Activated CD4-positive, alpha-beta memory T cell treated with anti-CD3 and anti-CD28 coated beads, Interleukin-2, amount 10 ng/mL, durations not matched to agents 7 days and 5 days (primary cell): ENCODE measurements at places on chromosomes 2 and 18. TPM values are rescaled to one million over a fixed set of nuclear protein-coding genes. Genes with fewer than 3 reads are reported as not detected.

GRCh38 chr2:127941461-127941860 lies 55.7 kb upstream of the AMMECR1L start:
- no peak overlapping the region for H3K4me3 ChIP-seq
- peaks cover 42% of the 10 kb centered on the region for H3K36me3 ChIP-seq
- DNase-seq, result no peak
- H3K27me3 ChIP-seq, result no peaks in the 10 kb centered on the region

DNA sequence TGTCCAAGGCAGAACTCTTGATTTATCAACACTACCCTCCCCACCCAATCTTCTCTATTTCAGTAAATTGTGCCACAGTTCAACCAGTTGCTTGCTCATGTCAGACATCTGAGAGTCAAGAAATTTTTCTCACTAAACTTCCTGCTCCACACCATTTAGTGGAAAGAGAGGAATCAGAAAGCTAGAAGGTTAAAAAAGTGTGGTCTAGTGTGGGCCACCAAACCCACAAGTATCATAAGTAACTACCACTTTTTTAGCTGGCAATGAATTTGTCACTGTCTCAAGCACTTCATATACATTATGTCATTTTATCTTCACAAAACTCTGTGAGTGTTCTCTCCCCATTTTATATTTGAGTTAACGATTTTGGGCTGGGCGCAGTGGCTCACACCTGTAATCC lies 16.6 kb upstream of the MSTN start:
- no peaks in the 10 kb centered on the region for H3K36me3 ChIP-seq
- H3K4me3 ChIP-seq, result no peak overlapping the region
- H3K27ac ChIP-seq, result no peak overlapping the region
- peaks cover 13% of the 10 kb centered on the region for H3K27me3 ChIP-seq
- DNase-seq, result no peak

DNA sequence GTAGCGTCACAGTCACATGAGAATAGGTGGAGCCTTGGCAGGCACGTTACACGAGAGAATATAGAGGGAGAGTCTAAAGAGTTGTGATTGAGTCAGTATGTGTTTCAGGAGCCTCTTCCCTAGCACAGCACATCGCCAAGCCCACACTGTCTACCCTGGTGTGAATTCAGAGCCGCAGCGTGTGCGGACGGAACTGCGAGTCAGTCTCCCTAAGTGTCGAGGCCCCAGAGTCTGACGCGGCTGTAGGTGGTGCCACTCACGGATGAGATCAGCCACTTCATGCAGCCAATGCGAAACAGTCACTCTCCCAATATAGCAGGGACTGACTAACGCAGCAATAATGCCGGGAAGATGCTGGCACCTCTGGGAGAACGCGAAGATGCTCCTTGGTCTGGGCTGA lies 587.3 kb upstream of the ID2 start:
- no peaks in the 10 kb centered on the region for H3K27me3 ChIP-seq
- H3K4me3 ChIP-seq, result no peak overlapping the region
- H3K4me1 ChIP-seq, result peaks cover 2% of the 10 kb centered on the region
- H3K36me3 ChIP-seq, result no peaks in the 10 kb centered on the region
- DNase-seq, result no peak

- DNase-seq, result no peak
- H3K36me3 ChIP-seq, result peaks cover 55% of the 10 kb centered on the region
- H3K27me3 ChIP-seq, result no peaks in the 10 kb centered on the region
- peaks cover 21% of the 10 kb centered on the region for H3K4me1 ChIP-seq
- H3K27ac ChIP-seq, result no peak overlapping the region
Measured at GRCh38 chr2:240130393-240131195, 5.5 kb downstream of the COPS9 start.

GRCh38 chr2:145197944-145198343 lies 678.0 kb upstream of the ZEB2 start:
- H3K27ac ChIP-seq, result no peak overlapping the region
- H3K27me3 ChIP-seq, result no peaks in the 10 kb centered on the region
- H3K4me1 ChIP-seq, result no peaks in the 10 kb centered on the region
- H3K36me3 ChIP-seq, result no peaks in the 10 kb centered on the region
- H3K4me3 ChIP-seq, result no peak overlapping the region
- DNase-seq, result no peak

DNA sequence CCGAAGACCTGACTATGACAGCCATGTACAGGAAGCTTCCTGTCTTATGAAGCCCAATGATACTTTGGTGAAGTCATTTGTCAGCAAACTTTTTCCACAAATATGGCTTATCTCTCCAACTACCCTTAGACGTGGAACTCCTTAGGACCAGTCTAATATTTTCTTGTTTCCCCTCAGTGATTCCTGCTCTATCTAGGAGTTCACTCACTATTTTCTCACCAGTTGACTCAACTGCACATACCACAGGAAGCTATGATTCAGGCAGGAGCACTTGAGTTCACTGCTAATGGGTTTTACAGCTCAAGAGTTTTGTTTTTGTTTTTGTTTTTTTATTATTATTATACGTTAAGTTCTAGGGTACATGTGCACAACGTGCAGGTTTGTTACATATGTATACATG lies 109.3 kb downstream of the ANTXR1 start:
- H3K4me3 ChIP-seq, result no peak overlapping the region
- H3K27ac ChIP-seq, result no peak overlapping the region
- no peak for DNase-seq
- H3K4me1 ChIP-seq, result peaks cover 3% of the 10 kb centered on the region
- H3K27me3 ChIP-seq, result peaks cover 27% of the 10 kb centered on the region

DNA sequence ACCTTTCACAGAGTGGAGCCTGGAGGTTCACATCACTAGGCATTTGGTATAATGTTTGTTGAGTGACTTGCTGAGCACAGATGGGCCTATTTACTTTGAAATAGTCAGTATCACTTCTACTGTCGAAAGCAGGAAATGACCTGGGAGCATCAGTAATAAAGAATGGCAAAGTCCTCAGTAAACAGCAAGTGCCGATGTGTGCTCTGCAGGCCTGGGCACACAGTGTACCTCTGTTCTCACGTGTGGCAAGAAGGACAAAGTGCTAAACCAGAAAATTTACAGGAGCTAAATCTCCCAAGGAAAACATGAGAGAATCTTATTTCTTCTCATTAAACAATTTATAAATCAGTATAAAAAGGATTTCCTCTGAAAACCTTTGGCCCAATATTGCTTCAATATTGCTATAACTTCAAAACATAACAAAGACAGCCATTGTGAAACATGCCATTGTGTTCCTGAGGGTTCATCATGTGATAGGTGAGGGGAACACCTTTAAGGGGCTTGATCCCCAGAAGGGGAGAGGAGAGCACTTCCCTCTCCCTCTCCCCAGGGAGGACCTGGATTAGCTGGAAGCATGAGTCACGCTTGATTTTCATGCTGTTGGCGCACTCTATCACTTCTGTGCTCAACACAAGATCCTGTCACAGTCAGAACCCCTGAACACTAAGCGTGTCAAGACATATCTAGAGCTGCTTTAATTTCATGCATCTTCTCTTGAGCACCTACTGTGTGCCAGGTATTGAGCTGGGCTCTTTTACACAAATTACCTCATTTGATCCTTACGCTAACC lies 131.5 kb upstream of the SMAD2 start:
- H3K4me3 ChIP-seq, result no peak overlapping the region
- H3K4me1 ChIP-seq, result no peaks in the 10 kb centered on the region
- H3K36me3 ChIP-seq, result no peaks in the 10 kb centered on the region
- H3K27me3 ChIP-seq, result peaks cover 33% of the 10 kb centered on the region

GRCh38 chr2:20013126-20013849 lies 820 bp upstream of the MATN3 start:
- peaks cover 11% of the 10 kb centered on the region for H3K4me1 ChIP-seq
- peak overlapping the region; percentile 41 for H3K4me3 ChIP-seq
- peaks cover 45% of the 10 kb centered on the region for H3K27me3 ChIP-seq
- DNase-seq, result no peak

- DNase-seq, result no peak
- no peaks in the 10 kb centered on the region for H3K4me1 ChIP-seq
- no peak overlapping the region for H3K27ac ChIP-seq
- H3K4me3 ChIP-seq, result no peak overlapping the region
Measured at GRCh38 chr2:134988994-134989605, 58.1 kb downstream of the MAP3K19 start.

DNA sequence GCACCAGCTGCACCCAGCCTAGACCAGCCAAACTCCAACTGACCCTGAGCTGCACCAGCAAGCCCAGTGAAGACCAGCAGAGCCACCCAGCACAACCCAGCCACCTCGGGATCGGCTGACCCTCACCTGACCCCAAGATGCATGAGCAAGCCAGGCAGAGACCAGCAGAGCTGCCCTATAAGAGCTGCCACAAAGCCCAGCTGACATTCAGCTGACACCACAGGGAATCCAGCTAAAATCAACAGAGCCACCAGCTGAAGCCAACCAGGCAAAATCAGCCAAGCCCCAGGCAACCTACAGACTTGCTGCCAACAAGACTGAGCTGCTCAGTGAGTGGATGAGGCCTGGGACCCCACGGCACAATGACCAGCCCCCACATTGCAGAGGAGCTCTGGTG lies 54.6 kb downstream of the CYP27C1 start:
- no peaks in the 10 kb centered on the region for H3K4me1 ChIP-seq
- no peak overlapping the region for H3K27ac ChIP-seq
- H3K36me3 ChIP-seq, result no peaks in the 10 kb centered on the region
- peaks cover 8% of the 10 kb centered on the region for H3K27me3 ChIP-seq
- no peak overlapping the region for H3K4me3 ChIP-seq

DNA sequence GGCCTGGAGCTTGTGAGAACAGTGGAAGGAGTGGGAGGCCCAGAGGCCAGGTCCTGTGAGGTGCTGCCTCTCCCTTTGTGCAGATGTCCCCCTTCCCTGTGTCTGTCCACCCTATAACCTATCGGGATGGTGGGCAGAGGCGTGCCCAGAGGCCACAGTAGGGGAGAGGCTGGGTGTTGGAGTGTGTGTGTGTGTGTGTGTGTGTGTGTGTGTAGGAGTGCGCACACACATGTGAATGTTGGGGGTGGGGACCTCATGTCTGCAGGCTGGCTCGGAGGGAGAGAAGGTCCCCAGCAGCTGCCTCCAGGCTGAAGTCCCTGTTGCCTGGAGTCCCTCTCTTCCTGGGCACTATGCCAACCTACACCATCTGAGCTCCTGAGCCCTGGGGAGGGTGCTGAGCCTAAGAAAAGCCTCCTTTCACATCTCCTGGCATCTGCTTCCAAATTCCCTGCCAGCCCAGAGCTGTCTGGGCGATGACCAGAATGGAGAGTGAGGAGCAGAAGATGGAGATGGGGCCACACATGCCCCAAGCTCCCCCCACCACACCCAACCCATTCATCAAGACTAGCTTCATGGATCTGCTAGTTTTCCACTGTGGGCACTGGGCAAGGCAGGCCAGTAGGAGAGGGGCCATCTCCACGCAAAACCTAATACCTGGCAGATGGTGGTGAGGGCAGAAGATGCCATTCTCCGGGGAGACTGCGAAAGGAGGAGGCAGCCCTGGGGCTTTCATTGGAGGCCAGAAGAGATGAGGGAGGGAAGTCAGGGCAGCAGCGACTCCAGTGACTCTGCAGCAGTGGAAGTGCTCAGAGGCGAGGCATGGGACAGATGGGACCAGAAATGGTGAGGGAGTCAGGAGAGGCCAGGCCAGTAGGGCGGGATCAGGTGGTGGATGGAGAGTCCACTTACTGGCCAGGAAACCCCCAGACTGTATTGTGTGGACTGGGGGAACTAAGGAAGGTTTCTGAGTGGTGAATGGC lies 20.3 kb downstream of the KCNK3 start:
- no peaks in the 10 kb centered on the region for H3K27me3 ChIP-seq
- no peak for DNase-seq
- H3K4me1 ChIP-seq, result no peaks in the 10 kb centered on the region
- no peak overlapping the region for H3K27ac ChIP-seq
- H3K4me3 ChIP-seq, result no peak overlapping the region

DNA sequence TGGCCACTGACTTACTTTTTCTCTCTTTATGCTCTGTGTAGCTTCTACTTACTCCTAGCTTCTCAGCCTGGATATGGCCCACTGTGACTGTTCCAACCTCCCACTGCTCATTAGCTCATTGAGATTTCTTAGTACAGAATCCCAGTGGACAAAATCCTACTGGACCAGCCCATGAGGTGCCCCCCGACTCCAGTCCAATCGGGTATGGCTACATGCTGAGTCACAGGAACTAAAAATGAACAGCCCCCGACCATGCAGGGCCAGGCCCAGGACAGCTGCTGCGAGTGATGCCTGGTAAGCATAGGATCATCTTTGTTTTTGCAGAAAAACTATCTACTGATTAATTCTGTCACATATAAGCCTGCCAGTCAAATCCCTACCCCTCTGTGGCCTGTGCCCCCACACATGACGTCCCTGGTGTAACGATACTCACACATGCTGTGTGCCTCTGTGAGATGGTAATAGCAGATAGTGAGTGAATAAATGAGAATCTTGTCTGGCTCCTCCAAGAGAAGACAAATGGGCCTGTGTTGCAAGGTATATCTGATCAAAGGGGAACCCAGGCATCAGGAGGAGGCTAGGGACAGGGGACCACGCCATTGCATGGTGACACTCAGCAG lies 85.9 kb upstream of the KLF7 start:
- H3K4me1 ChIP-seq, result peaks cover 56% of the 10 kb centered on the region
- H3K36me3 ChIP-seq, result no peaks in the 10 kb centered on the region
- H3K27ac ChIP-seq, result peak overlapping the region; percentile 28
- peaks cover 6% of the 10 kb centered on the region for H3K27me3 ChIP-seq

GRCh38 chr2:124151691-124152090 lies 126.6 kb downstream of the CNTNAP5 start:
- no peaks in the 10 kb centered on the region for H3K4me1 ChIP-seq
- H3K4me3 ChIP-seq, result no peak overlapping the region
- H3K36me3 ChIP-seq, result no peaks in the 10 kb centered on the region
- DNase-seq, result no peak
- H3K27me3 ChIP-seq, result no peaks in the 10 kb centered on the region
- no peak overlapping the region for H3K27ac ChIP-seq

GRCh38 chr2:180370511-180371205 lies 363.6 kb upstream of the CWC22 start:
- H3K27me3 ChIP-seq, result no peaks in the 10 kb centered on the region
- no peak overlapping the region for H3K4me3 ChIP-seq
- no peaks in the 10 kb centered on the region for H3K4me1 ChIP-seq
- H3K27ac ChIP-seq, result no peak overlapping the region
- no peak for DNase-seq

DNA sequence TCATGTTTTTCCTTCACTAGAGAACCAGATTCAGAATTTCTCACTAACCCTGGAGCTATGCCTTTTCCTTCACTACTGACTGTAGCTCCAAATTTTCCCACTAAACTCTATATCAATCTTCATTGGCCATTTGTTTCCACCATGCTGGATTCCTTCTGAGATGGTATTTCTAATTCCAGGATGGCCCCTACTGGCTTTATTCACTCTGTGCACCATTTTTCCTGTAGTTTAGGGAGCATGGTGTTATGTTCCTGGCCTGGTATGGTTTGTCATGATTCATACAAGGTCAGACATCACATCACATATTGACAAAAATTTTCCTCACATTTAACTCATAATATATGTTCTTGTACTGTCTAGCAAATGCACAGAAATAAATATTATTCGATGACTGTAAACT lies 229.2 kb upstream of the TFPI start:
- no peak overlapping the region for H3K4me3 ChIP-seq
- no peak overlapping the region for H3K27ac ChIP-seq
- no peaks in the 10 kb centered on the region for H3K36me3 ChIP-seq
- DNase-seq, result no peak

LYPD1 gene
- total RNA-seq, result not detected

RGPD4 gene
- not detected for total RNA-seq

CXCR2 gene
- total RNA-seq, result 0.13 TPM

NXPH2 gene
- total RNA-seq, result not detected

IHH gene
- total RNA-seq, result not detected

PSMA8 gene
- 0.83 TPM for total RNA-seq

UGT1A7 gene
- not detected for total RNA-seq

HK2 gene
- total RNA-seq, result 36.8 TPM

FRZB gene
- not detected for total RNA-seq

PCARE gene
- total RNA-seq, result not detected

UGT1A3 gene
- not detected for total RNA-seq

CERKL gene
- 0.08 TPM for total RNA-seq

B3GNT7 gene
- not detected for total RNA-seq

DUSP28 gene
- 7.9 TPM for total RNA-seq

NGEF gene
- 0.58 TPM for total RNA-seq

LAMA3 gene
- 0.05 TPM for total RNA-seq

CCDC85A gene
- total RNA-seq, result not detected
